ENCODE measurements at places on chromosomes 13 and 19. TPM values are rescaled to one million over a fixed set of nuclear protein-coding genes. Genes with fewer than 3 reads are reported as not detected.

DNA sequence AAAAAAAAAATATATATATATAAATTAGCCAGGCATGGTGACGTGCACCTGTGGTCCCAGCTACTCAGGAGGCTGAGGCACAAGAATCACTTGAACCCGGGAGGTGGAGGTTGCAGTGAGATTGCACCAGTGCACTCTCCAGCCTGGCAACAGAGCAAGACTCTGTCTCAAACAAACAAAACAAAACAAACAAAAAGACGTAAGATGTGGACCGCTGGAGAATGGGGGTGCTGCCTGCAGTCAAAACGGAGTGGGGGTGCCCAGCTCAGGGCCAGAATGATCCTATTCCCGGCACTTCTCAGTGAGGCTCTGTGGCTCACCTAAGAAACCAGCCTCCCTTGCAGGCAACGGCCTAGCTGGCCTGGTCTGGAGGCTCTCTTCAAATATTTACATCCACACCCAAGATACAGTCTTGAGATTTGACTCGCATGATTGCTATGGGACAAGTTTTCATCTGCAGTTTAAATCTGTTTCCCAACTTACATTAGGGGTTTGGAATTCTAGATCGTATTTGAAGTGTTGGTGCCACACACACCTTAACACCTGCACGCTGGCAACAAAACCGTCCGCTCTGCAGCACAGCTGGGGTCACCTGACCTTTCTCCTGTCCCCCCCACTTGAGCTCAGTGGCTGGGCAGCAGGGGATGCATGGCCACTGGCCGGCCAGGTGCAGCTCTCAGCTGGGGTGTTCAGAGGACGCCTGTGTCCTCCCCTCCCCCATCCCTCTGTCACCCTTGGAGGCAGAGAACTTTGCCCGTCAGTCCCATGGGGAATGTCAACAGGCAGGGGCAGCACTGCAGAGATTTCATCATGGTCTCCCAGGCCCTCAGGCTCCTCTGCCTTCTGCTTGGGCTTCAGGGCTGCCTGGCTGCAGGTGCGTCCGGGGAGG is at the start of gene F7:
TSS of gene F7 (plus strand) at position 760 of the 889 bp plus-strand sequence. CDS start at position 811, 51 bp downstream.
- DNase-seq = no peak
- H3K36me3 ChIP-seq = no peaks in the 10 kb centered on the region
- peak within 1 kb of the TSS; percentile 24 for H3K4me3 ChIP-seq
- no peak within 1 kb of the TSS for H3K27ac ChIP-seq
- no peaks in the 10 kb centered on the region for H3K4me1 ChIP-seq

WASF3 gene
- total RNA-seq = 0.16 TPM

- H3K27me3 ChIP-seq = peaks cover 14% of the 10 kb centered on the region
- H3K4me1 ChIP-seq = no peaks in the 10 kb centered on the region
- DNase-seq = no peak
- no peaks in the 10 kb centered on the region for H3K36me3 ChIP-seq
- no peak overlapping the region for H3K27ac ChIP-seq
These were observed 85.8 kb upstream of the ZNF91 start for GRCh38 chr19:23481043-23481442.

- H3K36me3 ChIP-seq = peaks cover 38% of the 10 kb centered on the region
- H3K4me3 ChIP-seq = no peak overlapping the region
- H3K27me3 ChIP-seq = no peaks in the 10 kb centered on the region
- no peak for DNase-seq
- no peaks in the 10 kb centered on the region for H3K4me1 ChIP-seq
These were observed 20.9 kb upstream of the ZNF83 start for GRCh38 chr19:52659013-52659412.

TPRX2 gene
- total RNA-seq = not detected

GRCh38 chr19:2192862-2193261 is 29.1 kb downstream of the DOT1L start:
- H3K27me3 ChIP-seq = no peaks in the 10 kb centered on the region
- H3K36me3 ChIP-seq = no peaks in the 10 kb centered on the region
- no peak overlapping the region for H3K27ac ChIP-seq
- DNase-seq = no peak

DNA sequence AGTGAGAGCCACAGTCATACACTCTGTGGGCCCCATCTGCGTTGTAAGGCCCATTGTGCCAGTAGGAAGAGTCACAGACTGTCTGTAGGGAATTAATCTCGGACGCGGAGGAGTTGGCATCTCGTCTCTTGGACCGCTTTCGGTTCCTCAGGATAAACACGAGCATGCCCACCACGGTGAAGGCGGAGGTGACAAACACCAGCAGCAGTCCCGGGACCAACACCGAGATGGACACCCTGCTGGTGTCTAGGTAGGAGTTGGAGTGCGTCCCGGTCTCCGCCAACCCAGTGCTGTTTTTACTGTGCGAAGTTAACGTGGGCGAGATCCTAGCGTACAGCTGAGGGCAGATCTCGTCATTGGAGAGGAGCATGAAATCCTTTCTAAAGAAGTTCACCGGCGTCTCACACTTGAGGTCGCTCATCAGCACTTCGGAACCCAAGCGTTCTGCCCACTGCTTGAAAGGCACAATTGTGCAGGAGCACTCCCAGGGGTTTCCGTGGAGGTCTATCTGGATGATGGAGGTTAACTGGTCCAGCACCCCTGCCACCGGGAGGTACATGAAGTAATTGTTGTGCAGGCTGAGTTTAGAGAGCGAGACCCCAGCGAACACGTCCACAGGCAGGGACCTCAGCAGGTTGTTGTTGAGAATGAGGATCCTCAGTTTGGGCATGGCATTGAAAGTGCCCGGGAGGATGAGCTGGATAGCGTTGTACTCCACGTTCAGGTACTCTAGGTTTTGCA is 2.7 kb downstream of the SLITRK1 start:
- peaks cover 2% of the 10 kb centered on the region for H3K36me3 ChIP-seq
- DNase-seq = no peak
- H3K4me1 ChIP-seq = peaks cover 19% of the 10 kb centered on the region
- H3K27ac ChIP-seq = no peak overlapping the region
- peak overlapping the region; percentile 29 for H3K4me3 ChIP-seq

DNA sequence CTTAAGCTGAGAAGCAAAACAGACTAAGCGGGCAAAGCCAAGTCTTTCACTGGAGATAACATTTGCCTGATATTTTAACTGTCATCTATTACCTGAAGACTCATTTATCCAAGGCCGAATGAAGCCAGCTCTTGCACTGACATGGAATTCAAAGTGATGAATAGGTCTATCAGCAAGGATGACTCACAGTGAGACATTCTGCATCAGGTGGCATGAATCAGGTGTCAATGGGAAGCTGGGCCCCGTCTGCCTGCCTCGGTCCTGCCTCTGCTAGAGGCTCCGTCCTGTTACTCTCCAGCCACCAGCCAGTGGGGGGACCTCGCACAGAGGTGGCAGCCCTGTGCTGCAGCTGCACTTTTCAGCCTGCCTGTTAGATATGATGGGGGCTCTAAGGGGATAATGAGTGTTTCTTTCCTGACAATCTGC is 23.5 kb downstream of the STARD13 start:
- H3K27ac ChIP-seq = no peak overlapping the region
- H3K4me3 ChIP-seq = no peak overlapping the region

APOC4 gene
- not detected for total RNA-seq

GRCh38 chr19:43640424-43640757 is 741 bp upstream of the CADM4 start:
- H3K36me3 ChIP-seq = no peaks in the 10 kb centered on the region
- peaks cover 41% of the 10 kb centered on the region for H3K27me3 ChIP-seq
- peak overlapping the region; percentile 81 for H3K4me3 ChIP-seq
- H3K4me1 ChIP-seq = peaks cover 8% of the 10 kb centered on the region
- DNase-seq = no peak

GNA15 gene
- 0.39 TPM for total RNA-seq

GRCh38 chr19:17680230-17680722 is 7.9 kb downstream of the UNC13A start:
- peaks cover 7% of the 10 kb centered on the region for H3K4me1 ChIP-seq
- H3K36me3 ChIP-seq = no peaks in the 10 kb centered on the region
- no peak for DNase-seq
- H3K27ac ChIP-seq = no peak overlapping the region
- peaks cover 97% of the 10 kb centered on the region for H3K27me3 ChIP-seq

DNA sequence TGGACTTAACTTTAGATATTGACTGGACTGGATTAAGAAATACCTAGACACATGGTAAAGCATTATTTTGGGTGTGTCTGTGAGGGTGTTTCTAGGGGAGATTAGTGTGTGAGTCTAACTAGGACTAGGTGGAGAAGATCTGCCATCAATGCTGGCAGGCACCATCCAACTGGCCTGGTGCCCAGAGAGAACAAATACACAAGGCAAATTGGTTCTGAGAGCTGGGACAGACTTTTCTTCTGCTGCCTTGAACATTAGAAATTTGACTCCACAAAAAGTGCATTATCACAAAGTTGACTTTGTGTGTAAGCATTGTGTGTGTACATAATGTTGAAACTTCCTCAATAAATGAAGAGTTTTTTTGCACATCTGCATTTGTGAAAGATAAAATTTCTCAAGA is 522.1 kb downstream of the SUCLA2 start:
- no peak overlapping the region for H3K27ac ChIP-seq
- H3K4me3 ChIP-seq = no peak overlapping the region
- H3K4me1 ChIP-seq = no peaks in the 10 kb centered on the region

DNA sequence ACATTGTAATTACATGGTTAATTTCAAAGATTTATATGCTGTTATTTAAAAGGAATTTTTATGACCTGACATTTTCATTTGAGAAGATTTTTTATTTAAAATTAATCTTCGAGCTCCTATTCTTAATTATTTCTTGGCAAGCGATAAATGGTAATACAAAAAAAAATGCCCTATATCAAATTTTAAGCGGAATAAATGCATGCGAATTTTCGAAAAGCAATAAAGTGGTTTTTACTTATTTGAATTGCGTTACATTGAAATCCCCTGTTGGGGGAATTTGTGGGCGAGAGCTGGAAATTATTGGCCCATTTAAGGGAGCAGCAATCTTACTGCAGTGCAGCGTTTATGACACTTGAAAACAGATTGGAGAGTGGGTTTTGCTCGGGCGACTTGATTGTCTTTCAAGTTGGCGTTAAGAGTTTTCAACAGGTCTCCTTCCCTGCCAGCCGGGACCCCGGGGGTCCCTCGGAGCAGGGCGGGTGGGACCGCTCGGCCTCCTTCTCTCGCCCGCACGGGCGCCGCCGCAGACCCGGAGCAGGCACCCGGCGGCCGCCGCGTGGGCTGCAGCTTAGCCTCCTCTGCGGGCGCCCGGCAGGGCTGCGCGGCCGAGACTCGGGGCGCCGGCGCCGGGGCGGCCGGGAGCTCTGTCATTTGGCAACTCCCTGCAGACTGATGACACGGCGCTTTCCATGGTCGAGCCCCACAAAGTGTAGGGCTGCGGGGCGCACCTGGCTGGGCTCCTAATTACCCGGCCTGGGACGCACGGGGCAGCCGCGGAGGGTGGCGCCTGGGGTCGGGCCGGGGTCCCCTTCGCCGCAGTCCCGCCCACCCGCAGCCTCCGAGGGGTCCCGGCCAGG is 255.1 kb upstream of the SOX21 start:
- no peak for DNase-seq
- H3K27ac ChIP-seq = no peak overlapping the region
- peaks cover 3% of the 10 kb centered on the region for H3K36me3 ChIP-seq
- H3K4me1 ChIP-seq = peaks cover 2% of the 10 kb centered on the region
- peaks cover 73% of the 10 kb centered on the region for H3K27me3 ChIP-seq

Measured in naive thymus-derived CD8-positive, alpha-beta T cell (primary cell).